Keratinocyte (primary cell): ENCODE measurements at places on chromosomes 3 and 15.
A peak's percentile ranks its signal among the peaks of the same experiment; 100 is the strongest.

DNA sequence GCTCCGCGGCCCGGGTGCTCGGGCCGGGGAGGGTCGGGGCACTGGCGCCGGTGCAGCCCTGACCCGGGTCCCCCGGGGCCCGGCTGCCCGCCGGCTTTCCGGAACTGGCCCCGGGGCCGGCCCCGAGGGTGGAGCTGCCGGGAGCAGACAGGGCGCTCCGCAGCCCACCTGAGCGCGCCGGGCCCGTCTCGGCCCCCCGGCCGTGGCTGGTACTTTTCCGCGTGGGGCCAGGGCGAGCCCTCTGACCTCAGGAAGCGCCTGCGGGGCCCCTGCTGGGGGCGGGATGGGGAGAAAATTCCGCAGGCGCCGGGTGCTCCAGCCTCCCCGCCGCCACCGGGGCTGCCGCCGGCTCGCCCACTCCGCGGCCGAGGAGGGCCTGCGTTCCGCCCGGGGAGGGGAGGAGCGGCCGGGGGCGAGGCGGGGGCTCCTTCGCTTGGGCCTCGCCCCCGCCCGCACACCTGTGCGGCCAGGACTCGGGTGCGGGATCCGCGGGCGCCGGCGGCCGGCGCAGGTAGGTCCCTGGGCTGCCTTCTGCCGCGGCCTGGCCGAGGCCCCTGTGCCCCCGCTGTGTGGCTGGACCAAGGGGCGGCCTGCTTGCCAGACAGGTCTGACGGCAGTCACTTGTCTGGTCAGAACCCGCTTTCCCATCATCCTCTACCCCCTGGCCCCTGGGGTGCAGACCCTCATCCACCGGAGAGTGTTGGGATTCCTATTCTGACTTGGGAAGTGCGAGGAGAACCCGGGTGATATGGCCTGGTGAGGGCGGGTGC is 3.5 kb downstream of the FURIN start:
- H3K4me1 ChIP-seq, result peaks cover 49% of the 10 kb centered on the region
- no peaks in the 10 kb centered on the region for H3K27me3 ChIP-seq
- no peak for DNase-seq
- H3K4me3 ChIP-seq, result peak overlapping the region; percentile 74
- peaks cover 11% of the 10 kb centered on the region for H3K36me3 ChIP-seq
- peak overlapping the region; percentile 92 for H3K27ac ChIP-seq

DNA sequence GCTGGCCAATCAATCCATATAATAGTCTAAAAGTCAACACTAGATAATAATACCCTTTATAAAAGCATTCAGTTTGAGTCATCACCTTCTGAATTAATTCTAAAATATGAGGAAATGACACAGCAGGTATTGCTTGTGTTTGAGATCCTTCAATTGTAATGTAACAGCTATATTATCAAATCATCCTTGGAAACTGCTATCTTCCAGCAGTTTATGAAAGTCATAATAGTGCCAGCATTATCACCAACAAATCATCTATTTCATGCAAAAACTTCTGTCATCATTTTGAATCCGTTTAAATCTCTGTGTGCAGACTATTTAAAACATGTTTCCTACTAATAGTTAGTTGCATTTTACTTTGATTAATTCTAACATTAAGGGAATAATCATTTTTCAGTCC is 468.7 kb downstream of the CADM2 start:
- H3K27me3 ChIP-seq, result no peaks in the 10 kb centered on the region
- H3K4me3 ChIP-seq, result no peak overlapping the region
- no peak for DNase-seq
- no peak overlapping the region for H3K27ac ChIP-seq
- no peaks in the 10 kb centered on the region for H3K4me1 ChIP-seq

DNA sequence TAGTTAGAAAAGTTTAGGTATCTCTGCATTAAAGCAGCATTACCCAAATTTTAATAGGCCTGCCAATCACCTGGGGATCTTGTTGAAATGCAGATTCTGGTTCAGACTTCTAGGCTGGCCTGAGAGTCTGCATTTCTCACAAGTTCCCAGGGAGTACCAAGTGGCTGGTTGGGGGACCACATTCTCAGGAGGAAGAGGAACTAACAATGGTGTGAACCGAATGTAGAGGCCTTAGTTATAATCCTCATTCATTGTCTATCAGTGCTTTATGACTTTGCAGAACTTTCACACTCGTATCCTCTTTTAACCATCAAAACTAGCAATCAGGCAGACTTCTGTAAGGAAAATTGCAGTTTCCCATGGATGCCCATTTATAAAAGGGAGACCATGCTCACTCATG is 38.2 kb upstream of the UBE2E1 start:
- no peaks in the 10 kb centered on the region for H3K4me1 ChIP-seq
- H3K27ac ChIP-seq, result no peak overlapping the region

DNA sequence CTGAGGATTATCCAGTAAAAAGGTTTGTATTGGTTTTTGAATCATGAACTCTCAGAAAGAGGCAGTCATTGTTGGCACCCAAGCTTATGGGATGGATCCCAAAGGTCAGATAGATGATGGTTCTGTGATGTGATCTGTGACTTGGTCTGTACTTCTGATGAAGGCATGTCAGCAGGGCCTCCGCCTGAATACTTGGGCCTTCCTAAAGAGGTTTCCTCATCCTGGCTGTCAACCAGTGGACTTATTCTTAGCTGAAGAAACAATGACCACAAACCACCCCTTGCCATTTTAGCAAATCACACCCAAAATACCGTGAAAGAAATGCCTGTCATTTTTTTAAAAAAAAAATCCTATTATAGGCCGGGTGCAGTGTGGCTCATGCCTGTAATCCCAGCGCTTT is 48.2 kb upstream of the SLC9A9 start:
- H3K27me3 ChIP-seq, result no peaks in the 10 kb centered on the region
- no peak for DNase-seq
- peaks cover 13% of the 10 kb centered on the region for H3K4me1 ChIP-seq
- no peak overlapping the region for H3K4me3 ChIP-seq

- H3K27ac ChIP-seq, result no peak overlapping the region
- H3K4me3 ChIP-seq, result no peak overlapping the region
- peaks cover 14% of the 10 kb centered on the region for H3K27me3 ChIP-seq
- H3K4me1 ChIP-seq, result peaks cover 16% of the 10 kb centered on the region
- H3K36me3 ChIP-seq, result no peaks in the 10 kb centered on the region
These were observed 41.9 kb upstream of the SLC6A1 start for GRCh38 chr3:10950476-10951294.

DNA sequence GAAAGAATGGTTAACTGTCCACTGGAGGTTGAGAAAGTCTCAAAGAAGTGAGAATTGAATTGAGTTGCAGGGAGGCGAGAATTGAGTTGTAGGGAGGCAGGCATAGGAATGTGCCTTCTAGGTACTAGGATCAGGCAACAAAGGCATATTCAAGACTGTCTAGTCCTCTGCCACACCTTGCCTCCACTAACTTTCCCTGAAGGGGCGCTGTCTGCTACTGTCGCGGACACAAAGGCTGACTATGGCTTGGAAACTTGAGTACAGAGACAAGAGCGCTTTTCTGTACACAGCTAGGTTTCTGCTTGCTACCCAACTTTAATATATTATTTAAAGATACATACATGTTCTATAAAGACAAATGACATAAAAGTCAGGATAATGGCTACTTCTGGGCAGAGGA is 10.4 kb upstream of the FBXL22 start:
- peaks cover 11% of the 10 kb centered on the region for H3K36me3 ChIP-seq
- H3K4me1 ChIP-seq, result no peaks in the 10 kb centered on the region
- DNase-seq, result no peak
- H3K27ac ChIP-seq, result no peak overlapping the region

DNA sequence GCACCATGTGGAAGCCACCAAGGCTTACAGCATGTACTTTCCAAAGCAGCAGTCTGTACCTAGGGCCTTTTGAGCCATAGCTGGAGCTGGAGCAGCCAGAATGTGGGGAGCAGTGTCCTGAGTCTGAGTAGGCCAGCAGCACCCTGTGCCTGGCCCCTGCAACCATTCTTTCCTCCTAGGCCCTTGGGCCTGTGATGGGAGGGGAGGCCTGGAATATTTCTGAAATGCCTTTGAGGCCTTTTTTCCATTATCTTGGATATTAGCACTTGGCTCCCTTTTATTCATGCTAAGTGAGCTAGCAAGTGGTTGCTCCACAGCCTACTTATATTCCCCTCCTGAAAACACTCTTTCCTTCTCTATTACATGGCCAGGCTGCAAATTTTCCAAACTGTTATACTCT is 28.1 kb downstream of the TRIM42 start:
- H3K27ac ChIP-seq, result no peak overlapping the region
- no peaks in the 10 kb centered on the region for H3K4me1 ChIP-seq
- no peaks in the 10 kb centered on the region for H3K36me3 ChIP-seq
- no peak overlapping the region for H3K4me3 ChIP-seq
- no peak for DNase-seq

- H3K27ac ChIP-seq, result no peak overlapping the region
- H3K4me3 ChIP-seq, result no peak overlapping the region
- DNase-seq, result no peak
- no peaks in the 10 kb centered on the region for H3K36me3 ChIP-seq
These were observed 60.3 kb downstream of the B3GNT5 start for GRCh38 chr3:183313351-183313750.

GRCh38 chr15:59723687-59724346 is 34.7 kb upstream of the BNIP2 start:
- H3K27me3 ChIP-seq, result no peaks in the 10 kb centered on the region
- H3K36me3 ChIP-seq, result no peaks in the 10 kb centered on the region
- H3K4me1 ChIP-seq, result no peaks in the 10 kb centered on the region
- no peak overlapping the region for H3K27ac ChIP-seq
- no peak overlapping the region for H3K4me3 ChIP-seq

DNA sequence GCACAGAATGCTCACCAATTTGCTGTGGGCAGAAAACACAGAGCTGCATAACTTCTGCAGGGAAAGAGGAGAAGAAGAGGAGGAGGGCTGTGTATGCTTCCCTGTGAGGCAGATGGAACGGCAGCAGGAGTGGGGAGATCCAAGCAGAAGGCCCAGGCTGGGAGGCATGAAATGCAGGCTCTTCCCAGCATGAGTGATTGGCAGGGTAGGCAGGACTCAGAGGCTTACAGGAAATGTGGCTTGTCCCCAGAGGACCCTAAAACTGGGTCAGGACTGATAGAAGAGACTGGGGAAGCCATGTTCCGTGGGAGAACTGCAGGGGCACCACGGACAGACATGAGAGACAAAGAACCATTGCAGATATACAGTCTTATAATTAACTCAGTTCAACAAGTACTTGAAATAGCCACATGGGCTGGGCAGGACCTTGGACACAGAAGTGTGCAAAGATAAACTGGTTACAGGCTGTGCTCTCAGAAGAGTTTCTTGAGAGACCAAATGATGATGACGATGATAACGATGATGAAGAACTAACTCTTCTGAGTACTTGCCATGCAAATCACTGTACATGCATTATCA is 286.9 kb downstream of the EPHB1 start:
- no peaks in the 10 kb centered on the region for H3K27me3 ChIP-seq
- no peak for DNase-seq
- H3K4me3 ChIP-seq, result no peak overlapping the region
- no peaks in the 10 kb centered on the region for H3K36me3 ChIP-seq
- H3K27ac ChIP-seq, result no peak overlapping the region

DNA sequence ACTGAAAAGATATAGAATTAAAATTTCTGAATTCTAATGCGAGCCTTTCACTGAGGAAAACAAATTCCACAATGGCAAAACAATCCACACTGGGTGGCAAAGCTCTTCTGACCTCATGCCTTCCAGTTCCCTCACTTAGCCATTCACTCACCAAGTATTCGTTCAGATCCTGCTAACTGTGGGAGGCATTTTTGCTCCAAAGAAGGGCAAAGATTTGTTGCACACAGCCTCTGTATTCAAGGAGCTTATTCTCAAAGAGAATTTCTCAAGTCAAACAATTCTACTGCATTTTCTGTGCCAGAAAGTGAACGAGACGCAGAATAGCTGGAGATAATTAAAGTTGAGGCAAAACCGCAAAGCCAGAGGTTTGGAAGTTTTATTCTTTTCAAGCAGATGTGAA is 77.3 kb downstream of the CPNE4 start:
- H3K4me1 ChIP-seq, result no peaks in the 10 kb centered on the region
- H3K27ac ChIP-seq, result no peak overlapping the region
- no peaks in the 10 kb centered on the region for H3K27me3 ChIP-seq
- no peak for DNase-seq
- H3K36me3 ChIP-seq, result no peaks in the 10 kb centered on the region

DNA sequence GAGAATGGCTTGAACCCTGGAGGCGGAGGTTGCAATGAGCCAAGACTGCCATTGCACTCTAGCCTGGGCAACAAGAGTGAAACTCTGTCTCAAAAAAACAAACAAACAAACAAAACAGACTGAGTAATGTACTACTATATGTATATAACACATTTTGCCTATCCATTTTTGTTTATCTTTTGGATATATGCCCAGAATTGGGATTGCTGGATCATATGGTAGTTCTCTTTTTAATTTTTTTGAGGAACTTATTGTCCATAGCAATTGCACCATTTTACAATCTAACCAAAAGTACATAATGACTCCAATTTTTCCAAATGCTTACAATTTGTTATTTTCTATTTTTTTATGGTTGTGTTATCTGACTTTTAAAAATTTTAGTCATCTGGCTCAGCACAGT is 47.3 kb downstream of the GMPS start:
- no peak overlapping the region for H3K27ac ChIP-seq
- peaks cover 4% of the 10 kb centered on the region for H3K36me3 ChIP-seq
- H3K4me3 ChIP-seq, result no peak overlapping the region
- no peaks in the 10 kb centered on the region for H3K27me3 ChIP-seq

- DNase-seq, result no peak
- no peak overlapping the region for H3K27ac ChIP-seq
- H3K36me3 ChIP-seq, result no peaks in the 10 kb centered on the region
- H3K27me3 ChIP-seq, result peaks cover 66% of the 10 kb centered on the region
These were observed 9.9 kb downstream of the FOXL2 start for GRCh38 chr3:138936741-138937689.

GRCh38 chr3:114624571-114625181 is 330.8 kb downstream of the TIGIT start:
- H3K4me1 ChIP-seq, result peaks cover 4% of the 10 kb centered on the region
- no peak overlapping the region for H3K4me3 ChIP-seq
- H3K27ac ChIP-seq, result no peak overlapping the region

DNA sequence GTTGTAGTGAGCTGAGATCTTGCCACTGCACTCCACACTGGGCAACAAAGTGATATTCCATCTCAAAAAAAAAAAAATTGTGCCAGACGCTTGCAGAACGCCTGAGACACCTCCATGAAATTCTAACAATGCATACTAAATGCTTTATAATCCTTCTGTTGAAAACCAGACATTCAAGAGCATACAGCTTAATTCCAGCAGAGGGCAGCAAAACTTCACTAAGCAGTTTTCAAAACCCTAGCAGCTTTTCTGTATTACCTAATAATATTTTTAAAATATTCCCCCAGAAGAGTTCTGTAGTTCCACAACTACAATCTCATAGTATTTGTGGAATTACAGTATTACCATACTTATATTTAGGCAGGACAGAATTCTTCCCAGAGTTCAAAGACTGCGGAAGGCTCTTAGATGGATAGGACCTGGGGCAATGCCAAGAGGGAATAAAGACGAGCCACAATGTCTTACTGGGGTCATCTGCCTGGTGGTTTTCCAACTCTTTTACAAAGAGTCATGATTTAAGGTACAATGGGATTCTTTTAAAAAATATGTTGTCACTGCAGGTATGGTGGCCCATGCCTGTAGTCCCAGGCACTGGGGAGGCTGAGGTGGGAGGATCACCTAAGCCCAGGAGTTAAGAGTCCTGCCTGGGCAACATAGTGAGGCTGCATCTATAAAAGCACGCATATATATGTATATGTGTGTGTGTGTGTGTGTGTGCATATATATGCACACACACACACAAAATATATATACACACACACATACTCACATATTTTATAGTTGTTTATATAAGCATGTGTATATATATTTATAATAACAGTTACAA is 19.6 kb upstream of the TASOR start:
- peaks cover 11% of the 10 kb centered on the region for H3K4me1 ChIP-seq
- no peak for DNase-seq
- no peak overlapping the region for H3K27ac ChIP-seq
- no peak overlapping the region for H3K4me3 ChIP-seq
- no peaks in the 10 kb centered on the region for H3K27me3 ChIP-seq
